ENCODE measurements at places on chromosomes 2 and 18. TPM values are rescaled to one million over a fixed set of nuclear protein-coding genes. Genes with fewer than 3 reads are reported as not detected.

The WNT10A gene
- not detected for total RNA-seq

The ASIC4 gene
- 0.12 TPM for total RNA-seq

The RAPH1 gene
- total RNA-seq, result 40.9 TPM

The GPR55 gene
- total RNA-seq, result not detected

The MARCO gene
- not detected for total RNA-seq

The FEV gene
- not detected for total RNA-seq

The SRSF7 gene
- total RNA-seq, result 152 TPM

- no peak overlapping the region for H3K27ac ChIP-seq
- DNase-seq, result no peak
- H3K4me3 ChIP-seq, result no peak overlapping the region
- H3K36me3 ChIP-seq, result no peaks in the 10 kb centered on the region
- H3K27me3 ChIP-seq, result no peaks in the 10 kb centered on the region
Measured at GRCh38 chr18:26802330-26803200, 62.9 kb downstream of the AQP4 start.

GRCh38 chr18:22467760-22468553 is 50.2 kb upstream of the CTAGE1 start:
- DNase-seq, result peak; percentile 96
- peak overlapping the region; percentile 90 for H3K27ac ChIP-seq
- no peaks in the 10 kb centered on the region for H3K27me3 ChIP-seq
- H3K36me3 ChIP-seq, result peaks cover 10% of the 10 kb centered on the region

DNA sequence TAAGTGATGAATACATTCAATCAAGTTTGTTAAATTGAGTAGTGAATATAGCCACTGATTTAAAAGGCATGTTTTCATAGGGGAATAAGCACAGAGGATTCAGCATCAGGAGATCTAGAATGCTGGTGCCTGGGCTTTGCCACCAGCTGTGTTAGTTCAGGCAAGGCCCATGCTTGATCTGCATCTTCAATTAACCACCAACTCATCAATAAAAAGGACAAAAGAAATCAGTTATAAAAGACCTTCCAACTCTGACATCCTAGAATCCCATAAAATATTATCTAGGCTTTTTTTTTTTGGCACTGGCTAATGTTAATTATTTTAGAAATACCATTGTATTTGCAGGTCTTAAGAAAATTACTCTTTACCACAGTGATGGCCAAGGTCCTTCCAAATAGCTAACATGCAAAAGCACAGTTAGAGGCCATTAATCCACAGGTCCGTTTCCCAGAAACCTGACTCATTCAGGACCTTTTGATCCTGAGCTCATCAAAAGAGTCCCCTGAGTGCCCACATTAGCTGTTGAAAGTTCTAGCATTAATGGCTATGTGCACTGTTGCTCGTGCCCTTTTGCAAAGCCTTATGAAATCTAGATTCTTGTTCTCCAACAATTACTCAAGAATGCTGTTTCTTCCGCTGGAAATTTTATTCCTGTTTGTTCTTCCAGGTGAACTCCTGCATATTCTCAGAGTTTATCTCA is 170.0 kb downstream of the CYRIA start:
- H3K36me3 ChIP-seq, result no peaks in the 10 kb centered on the region
- no peak overlapping the region for H3K4me3 ChIP-seq
- H3K27me3 ChIP-seq, result no peaks in the 10 kb centered on the region
- no peaks in the 10 kb centered on the region for H3K4me1 ChIP-seq
- no peak overlapping the region for H3K27ac ChIP-seq

GRCh38 chr18:76495435-76496193 is 572 bp upstream of the ZNF516 start:
- peak; percentile 37 for DNase-seq
- 0 out of 2 replicates have a peak, but pooled peaks cover 2% of the 10 kb centered on the region for H3K36me3 ChIP-seq
- peaks cover 16% of the 10 kb centered on the region for H3K4me1 ChIP-seq
- peak overlapping the region; percentile 92 for H3K4me3 ChIP-seq
- H3K27me3 ChIP-seq, result no peaks in the 10 kb centered on the region

DNA sequence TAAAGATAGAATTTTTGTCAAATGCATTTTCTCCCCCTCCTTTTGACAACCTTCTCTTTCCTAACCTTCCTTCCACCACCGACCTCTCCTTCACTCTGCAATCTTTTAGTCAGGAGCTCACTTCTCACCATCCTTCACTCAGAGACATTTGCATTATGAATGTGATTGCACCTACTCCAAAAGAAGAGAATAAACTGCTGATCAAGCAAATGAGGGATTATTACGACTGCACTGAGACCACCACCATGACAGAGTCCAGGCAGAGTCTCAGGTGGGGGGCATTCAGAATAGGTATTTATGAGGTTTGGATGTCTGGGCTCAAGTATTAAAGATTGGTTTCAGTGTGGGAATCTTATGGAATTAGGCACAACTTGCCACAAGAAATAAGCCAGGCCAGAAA is 483.9 kb downstream of the PTH2R start:
- peaks cover 4% of the 10 kb centered on the region for H3K36me3 ChIP-seq
- H3K27me3 ChIP-seq, result no peaks in the 10 kb centered on the region
- no peak for DNase-seq
- no peak overlapping the region for H3K4me3 ChIP-seq
- no peaks in the 10 kb centered on the region for H3K4me1 ChIP-seq
- H3K27ac ChIP-seq, result no peak overlapping the region

DNA sequence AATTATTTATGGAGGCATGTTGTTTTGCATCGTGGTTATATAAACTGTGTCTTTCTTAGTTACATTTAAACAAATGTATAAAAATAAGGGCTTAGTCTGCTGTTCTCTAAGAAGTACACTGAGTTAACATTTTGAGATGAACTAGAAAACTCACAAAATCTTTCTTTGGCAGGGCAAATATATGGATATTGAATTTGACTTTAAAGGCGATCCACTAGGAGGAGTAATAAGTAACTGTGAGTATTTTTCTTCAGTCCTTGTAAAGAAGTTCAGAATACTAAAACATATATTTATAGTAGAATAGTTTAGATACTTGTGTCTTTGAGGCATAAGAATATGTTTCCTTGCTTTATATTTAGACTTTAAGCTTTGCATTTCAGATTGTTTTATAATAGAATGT is 104.8 kb downstream of the MYO1B start:
- peak overlapping the region; percentile 51 for H3K27ac ChIP-seq
- no peak overlapping the region for H3K4me3 ChIP-seq

DNA sequence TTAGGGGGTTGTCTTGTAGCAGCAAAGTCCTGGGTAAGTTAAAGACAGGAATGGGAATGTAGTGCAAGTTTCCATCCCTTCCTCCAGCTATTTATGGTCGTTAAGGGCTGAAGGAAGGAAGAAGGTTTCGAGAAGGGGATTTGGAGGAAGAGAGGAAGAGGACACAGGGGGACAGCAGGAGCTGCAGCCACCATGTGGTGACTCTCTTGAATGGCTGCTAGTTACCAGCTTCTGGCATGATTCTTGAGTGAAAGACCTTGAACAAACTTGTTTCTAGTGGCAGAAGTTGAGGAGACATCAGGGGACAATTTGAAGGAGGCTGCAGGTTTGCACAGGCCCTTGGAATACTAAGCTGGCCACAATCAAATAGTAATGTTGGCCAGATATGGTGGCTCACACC is 116.6 kb downstream of the MTX2 start:
- no peak overlapping the region for H3K4me3 ChIP-seq
- DNase-seq, result no peak
- no peak overlapping the region for H3K27ac ChIP-seq
- peaks cover 9% of the 10 kb centered on the region for H3K27me3 ChIP-seq

DNA sequence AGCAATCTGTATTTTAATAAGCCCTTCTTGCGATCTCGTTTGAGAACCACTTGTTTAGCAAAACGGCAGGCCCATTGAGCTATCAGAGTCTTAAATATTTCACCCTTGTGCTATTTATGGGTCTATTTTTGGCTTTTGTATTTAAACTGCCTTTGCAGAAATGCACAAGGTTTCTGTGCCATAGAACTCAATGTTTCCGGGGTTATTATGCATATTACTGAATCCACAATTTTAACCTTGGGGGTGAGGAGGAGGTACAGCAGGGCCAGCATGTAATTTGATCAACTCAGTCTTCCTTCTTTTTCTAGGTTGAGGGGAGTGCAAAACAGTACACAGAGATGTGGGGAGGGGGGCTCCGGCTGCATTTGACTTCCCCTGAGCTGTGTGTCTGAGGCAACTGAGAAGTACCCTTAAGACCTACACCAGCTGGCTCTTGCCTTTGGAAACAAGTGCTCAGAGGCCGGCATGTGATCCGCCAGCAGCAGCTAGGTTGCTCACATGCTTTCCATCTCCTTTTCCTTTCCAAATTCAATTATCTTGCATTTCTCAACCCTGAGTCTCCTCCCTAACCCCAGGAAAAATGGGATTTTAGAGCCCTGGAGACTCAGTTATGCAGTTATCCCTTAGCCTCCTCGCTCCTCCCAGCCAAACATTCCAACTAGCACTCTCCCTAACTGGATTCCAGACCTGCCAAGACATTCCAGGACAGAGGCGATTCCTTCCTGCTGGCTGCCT is 103.0 kb downstream of the HNRNPLL start:
- no peak overlapping the region for H3K27ac ChIP-seq
- DNase-seq, result no peak
- no peaks in the 10 kb centered on the region for H3K4me1 ChIP-seq
- no peak overlapping the region for H3K4me3 ChIP-seq

DNA sequence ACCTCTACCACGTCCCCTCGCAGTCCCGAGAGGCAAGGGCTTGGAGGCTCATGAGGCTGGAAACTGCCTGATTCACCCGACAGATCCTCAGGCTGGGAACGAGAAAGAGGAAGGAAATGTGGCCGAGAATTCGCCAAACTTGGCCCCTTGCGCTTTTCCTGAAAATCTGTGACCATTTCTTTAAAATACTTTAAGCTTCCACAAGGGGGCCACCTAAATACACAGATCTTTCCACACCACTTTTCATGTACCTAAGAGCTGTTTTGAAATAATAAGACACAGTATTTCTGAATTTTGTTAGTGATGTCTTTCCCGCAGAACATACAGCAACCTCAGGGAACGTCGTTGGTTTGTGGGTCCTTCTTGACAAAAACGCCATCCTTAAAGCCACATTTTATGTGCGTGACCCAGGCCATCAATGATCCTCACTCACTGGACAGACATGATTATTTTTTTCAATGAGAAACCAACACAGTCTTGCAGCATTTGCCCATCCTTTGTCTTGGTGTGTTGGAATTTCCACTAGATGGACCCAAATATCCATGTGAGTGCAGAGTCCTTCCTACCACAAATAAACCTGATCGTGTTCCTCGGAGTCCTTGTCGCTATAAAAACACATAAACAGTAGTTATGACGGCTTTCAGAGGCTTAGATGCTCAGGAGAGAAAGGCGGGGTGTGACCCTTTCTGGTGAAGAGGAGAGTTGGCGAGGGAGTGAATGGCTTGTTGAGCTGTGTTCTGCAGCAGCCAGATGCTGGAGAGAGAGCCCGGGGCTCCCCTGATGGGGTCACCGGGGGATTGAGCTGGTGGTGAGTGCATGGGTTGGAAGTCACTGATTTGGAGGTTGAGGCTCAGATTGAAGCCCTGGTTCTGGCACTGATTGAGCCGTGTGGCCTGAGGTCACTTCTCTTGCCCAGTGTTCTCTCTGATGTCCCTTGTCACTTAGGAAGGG is 25.0 kb downstream of the DCDC2C start:
- no peak overlapping the region for H3K4me3 ChIP-seq
- no peaks in the 10 kb centered on the region for H3K4me1 ChIP-seq
- H3K36me3 ChIP-seq, result no peaks in the 10 kb centered on the region
- no peak overlapping the region for H3K27ac ChIP-seq
- H3K27me3 ChIP-seq, result no peaks in the 10 kb centered on the region

- H3K36me3 ChIP-seq, result no peaks in the 10 kb centered on the region
- H3K27ac ChIP-seq, result no peak overlapping the region
- peaks cover 6% of the 10 kb centered on the region for H3K27me3 ChIP-seq
- no peaks in the 10 kb centered on the region for H3K4me1 ChIP-seq
- no peak for DNase-seq
Measured at GRCh38 chr18:44818668-44819403, 138.1 kb downstream of the SETBP1 start.

DNA sequence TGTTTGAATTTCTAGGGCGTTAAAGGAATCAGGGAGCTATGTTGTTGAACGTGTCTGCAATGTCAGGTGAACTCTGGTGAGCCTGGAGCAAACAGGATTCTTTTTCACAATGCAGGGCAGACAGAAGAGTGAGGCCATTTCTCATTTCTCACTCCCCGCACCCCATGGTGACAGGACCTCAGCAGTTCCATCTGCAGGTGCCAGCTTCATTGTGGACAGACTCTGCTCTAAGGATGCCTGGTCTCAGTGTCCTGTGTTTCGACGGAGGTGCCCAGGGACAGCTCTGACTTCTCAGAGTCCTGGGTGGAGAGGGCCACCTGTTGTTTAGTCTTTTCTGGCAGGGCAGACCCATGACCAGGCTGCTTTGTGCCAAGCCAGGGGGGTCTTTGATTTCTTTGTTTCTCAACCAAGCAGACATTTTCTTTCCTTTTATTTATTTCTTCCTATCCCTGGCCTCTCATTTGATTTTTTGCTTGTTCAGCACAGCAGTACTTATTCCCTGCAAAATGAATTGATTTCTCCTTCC is 201.5 kb downstream of the RNF144A start:
- H3K36me3 ChIP-seq, result no peaks in the 10 kb centered on the region
- no peak overlapping the region for H3K4me3 ChIP-seq
- no peak overlapping the region for H3K27ac ChIP-seq
- no peak for DNase-seq
- H3K27me3 ChIP-seq, result no peaks in the 10 kb centered on the region
- no peaks in the 10 kb centered on the region for H3K4me1 ChIP-seq

DNA sequence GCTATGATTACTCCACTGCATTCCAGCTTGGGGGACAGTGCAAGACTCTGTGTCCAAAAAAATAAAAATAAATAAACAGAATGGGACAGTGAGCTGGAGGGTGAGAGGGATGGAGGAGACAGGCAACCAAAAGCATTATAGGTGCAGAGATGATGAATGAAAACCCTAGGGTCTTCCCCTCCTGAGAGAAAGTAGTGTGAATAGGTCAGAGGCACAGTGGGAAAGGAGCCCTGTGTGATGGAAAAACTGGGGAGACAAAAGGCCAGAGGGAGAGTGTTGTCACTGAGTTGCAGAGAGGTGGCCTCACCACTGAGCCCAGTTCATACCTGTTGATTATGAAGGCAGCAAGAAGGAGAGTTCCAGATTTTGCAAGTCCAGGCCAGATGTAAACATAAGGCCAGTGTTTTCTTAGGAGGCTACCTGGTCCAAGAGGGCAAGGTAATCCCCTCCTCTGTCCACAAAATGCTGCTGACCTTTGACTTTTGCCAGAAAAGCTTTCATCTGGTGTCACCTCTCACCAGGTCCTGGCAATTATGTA is 17.6 kb upstream of the AGFG1 start:
- peaks cover 9% of the 10 kb centered on the region for H3K4me1 ChIP-seq
- H3K4me3 ChIP-seq, result no peak overlapping the region
- H3K36me3 ChIP-seq, result no peaks in the 10 kb centered on the region
- DNase-seq, result no peak
- no peak overlapping the region for H3K27ac ChIP-seq
- peaks cover 5% of the 10 kb centered on the region for H3K27me3 ChIP-seq

All from HFFc6 (cell line).